ENCODE measurements at places on chromosomes 3 and 15.

DNA sequence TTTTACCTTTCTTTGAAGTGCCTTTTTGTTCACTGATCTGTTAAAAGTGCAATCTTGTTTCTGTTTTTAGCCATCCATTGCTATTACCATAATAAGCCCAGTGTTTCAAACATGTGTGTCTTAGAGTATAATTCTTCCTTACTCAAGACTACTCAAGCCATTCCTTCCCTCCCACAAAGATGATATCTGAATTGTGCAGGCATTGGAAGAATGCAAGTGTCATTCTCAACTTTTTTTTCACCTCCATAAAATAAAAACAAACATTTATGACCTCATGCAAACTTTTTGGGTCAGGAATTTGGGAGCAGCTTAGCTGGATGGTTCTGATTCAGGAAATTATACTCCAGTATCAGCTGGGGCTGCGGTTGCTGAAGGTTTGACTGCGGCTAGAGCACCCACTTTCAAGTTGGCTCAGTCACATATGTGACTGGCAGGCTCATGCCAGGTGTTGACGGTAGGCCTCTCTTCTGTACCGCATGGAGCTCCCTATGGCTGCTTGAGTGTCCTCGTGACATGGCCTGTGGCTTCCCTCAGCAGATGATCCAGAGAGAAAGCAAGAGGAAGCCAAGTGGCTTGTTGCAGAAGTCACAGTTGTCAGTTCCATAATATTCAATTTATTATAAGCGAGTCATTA, 490.8 kb downstream of the CNTN4 start:
- DNase-seq = no peak

GRCh38 chr3:188948997-188949389, 222.8 kb upstream of the TPRG1 start:
- DNase-seq = no peak

DNA sequence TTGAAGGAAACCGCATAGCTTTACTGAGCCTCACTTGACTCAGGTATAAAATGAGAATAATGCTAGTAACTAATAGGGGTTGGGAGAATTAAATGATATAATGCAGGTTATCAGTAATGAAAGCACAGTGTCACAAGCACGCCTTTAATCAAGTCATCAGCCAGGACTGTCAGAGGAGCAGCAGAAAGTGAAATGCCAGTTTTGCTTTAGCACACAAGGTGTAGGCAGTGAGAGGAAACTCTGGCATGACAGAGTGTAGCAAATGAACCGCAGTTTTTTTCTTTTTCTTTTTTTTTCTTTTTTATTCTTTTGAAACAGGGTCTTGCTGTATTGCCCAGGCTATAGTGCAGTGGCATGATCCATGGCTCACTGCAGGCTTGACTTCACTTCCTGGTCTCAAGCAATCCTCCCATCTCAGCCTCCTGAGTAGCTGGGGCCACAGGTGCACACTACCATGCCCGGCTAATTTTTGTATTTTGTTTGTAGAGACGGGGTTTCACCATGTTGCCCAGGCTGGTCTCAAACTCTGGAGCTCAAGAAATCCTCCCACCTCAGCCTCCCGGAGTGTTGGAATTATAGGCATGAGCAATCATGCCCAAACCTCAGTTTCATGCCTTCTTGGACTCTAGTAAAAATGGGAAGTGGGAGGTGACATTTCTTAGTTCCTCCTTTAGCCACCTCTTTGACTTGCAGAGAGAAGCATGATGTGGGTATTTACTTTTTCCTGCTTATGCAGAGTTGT, 9.7 kb upstream of the SCAANT1 start:
- no peak for DNase-seq

DNA sequence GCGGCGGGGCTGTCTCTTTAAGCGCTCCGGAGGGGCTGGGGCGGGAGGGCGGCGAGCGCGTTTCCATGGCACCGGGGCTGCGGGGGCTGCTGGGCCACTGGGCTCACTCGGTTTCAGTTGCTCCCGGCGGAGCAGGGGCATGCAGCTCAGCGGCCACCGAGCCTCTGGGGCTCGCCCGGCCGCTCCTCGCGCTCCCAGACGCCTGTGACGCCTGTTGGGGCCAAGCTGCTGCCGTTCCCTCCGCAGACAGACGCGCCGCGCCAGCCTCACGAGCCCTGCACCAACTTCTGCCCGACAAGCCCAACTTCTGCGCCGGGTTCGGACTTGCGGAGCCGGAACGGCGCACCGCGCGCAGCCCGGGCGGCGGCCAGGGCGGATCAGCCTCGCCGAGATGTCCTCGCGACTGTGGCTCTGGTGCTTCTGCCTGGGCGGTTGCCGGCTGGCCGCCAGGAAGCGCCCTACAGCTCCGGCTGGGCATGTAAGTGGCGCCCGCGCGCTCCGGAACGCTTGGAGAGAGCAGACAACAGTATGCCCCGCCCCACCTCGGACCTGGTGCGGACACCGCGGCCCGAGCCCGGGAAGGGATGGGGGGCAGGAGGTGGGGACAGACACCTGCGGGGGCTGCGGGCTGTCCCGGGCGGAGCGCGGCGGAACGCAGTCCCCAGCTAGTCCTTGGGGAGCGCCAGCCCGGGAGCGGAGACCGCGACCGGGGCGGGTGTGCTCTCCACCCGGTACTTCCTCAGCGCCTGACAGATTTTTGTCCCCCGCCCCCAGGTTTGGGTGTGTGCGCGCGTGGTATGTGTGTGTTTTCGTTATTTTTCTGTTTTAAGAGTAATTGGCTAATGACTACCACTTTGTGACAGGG, 154.1 kb upstream of the GOLIM4 start:
- DNase-seq = no peak

GRCh38 chr3:134535186-134535970, 49.5 kb downstream of the CEP63 start:
- no peak for DNase-seq

- DNase-seq = peak; percentile 62
Measured at GRCh38 chr15:68783226-68784058, 37.3 kb downstream of the ANP32A start.

GRCh38 chr3:16013568-16013967, 160.9 kb upstream of the GALNT15 start:
- no peak for DNase-seq

- no peak for DNase-seq
Measured at GRCh38 chr15:70954171-70954570, 61.5 kb downstream of the LRRC49 start.

- DNase-seq = no peak
Measured at GRCh38 chr3:72129501-72130094, 344.6 kb upstream of the PROK2 start.

Measured in stimulated activated CD4-positive, alpha-beta T cell treated with anti-CD3 and anti-CD28 coated beads, Interleukin-12 subunit alpha, Interleukin-12 subunit beta, amount 100 ng/mL, for 4 hours (primary cell).